ENCODE measurements at places on chromosomes 13 and 19. TPM values are rescaled to one million over a fixed set of nuclear protein-coding genes. Genes with fewer than 3 reads are reported as not detected.

Gene UHRF1
- total RNA-seq: 173 TPM

Gene ZNF556
- total RNA-seq: not detected

DNA sequence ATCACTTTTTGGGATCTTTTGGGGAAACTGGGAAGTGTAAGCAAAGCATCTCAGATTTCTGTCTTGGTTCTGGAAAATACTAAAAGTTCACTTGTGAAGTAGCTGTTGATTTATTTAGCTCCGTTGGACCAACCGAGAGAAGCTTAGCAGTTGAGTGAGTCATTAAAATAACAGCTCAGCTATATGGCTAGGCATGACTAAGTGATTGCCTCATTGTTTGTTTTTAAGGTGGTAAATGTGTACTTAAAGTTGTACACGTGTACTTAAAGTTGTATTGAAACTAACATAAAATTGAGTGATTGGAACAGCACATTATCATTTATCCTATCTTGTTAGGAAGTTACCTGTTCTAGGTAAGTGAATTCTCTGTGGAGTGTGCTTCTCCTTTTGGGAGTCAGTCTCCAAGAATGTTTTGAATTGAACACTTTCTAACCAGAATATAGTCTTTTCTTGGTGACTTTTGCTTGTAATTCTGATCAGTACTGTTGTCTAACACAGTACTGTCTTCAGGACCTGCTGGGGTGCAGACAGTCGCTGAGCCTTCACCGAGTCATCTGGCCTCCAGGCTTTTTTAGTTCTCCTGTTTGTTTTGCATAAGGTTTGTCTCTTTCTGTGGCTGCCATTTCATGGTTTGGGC is 2.9 kb upstream of the DCUN1D2 start:
- H3K36me3 ChIP-seq: peaks cover 28% of the 10 kb centered on the region
- H3K27me3 ChIP-seq: no peaks in the 10 kb centered on the region
- peaks cover 53% of the 10 kb centered on the region for H3K4me1 ChIP-seq

DNA sequence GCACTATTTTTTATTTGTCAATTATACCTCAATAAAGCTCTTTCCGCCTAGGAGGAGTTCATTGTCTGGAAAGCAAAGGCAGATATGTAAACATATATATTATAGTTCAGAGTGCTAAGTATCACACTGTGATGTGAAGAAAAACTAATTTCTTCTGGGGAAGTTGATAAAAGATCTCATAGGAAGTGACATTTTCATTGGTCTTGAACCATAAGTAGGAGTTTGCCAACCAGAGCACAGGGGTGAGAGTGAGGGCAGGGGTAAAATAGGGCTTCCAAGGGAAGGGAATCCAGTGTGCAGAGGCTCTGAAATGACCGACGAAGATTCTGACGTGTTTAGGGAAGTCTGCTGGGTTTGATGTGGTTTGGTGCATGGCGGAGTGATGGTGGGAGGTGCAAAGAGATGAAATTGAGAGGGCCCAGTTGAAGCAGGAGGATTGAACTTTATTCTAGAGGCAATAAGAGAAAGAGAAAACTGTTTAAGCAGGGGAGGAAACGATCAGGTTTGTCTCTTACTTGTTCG is 780 bp upstream of the GTF2F2 start:
- no peak overlapping the region for H3K4me3 ChIP-seq
- peaks cover 8% of the 10 kb centered on the region for H3K4me1 ChIP-seq
- H3K27ac ChIP-seq: no peak overlapping the region
- peaks cover 2% of the 10 kb centered on the region for H3K36me3 ChIP-seq
- no peaks in the 10 kb centered on the region for H3K27me3 ChIP-seq

DNA sequence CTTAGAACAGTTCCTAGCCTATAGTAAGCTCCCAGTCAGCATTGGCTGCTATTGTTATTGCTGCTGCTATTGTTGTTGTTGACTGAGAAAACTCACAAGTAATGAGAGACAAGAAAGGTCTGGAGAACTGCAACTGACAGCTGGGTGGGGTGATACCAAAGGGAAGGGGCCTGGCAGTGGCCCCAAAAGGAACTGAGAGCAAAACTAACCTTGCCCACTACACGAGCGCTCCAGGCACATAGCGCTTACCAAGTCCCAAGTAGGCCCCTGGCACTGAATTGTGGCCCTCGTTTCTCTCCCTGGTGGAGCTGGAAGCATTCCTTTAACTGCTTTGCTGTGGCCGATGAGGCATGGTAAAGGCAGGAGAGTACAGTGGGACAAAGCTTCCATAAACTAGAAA is 59.7 kb downstream of the KCTD12 start:
- H3K4me3 ChIP-seq: no peak overlapping the region
- no peaks in the 10 kb centered on the region for H3K36me3 ChIP-seq
- no peak for DNase-seq
- H3K4me1 ChIP-seq: peaks cover 3% of the 10 kb centered on the region

DNA sequence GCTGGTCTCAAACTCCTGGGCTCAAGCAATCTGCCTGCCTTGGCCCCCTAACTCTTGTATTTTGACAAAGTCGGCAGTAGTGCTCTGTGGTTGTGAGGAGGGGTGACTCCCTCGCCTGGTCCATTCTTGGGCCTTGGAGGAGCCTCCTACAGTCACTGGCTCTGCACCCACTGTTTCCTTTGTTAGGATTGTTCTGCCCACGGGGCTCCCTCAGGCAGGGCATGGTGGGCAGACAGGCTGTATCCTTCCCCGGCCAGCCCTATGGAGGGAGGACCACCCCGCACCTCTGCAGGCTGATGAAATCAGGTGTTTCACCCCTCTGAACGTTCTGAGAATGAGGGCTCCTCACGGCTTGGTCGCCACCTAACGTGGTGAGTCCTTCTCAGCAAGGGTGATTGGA is 9.2 kb downstream of the FCAR start:
- H3K4me3 ChIP-seq: no peak overlapping the region
- H3K27ac ChIP-seq: peak overlapping the region; percentile 92
- no peaks in the 10 kb centered on the region for H3K36me3 ChIP-seq
- no peak for DNase-seq
